Stimulated activated CD8-positive, alpha-beta memory T cell treated with anti-CD3 and anti-CD28 coated beads, Interleukin-12 subunit alpha, Interleukin-12 subunit beta, amount 100 ng/mL, for 4 hours (primary cell): ENCODE measurements at places on chromosomes 5 and 9.

DNA sequence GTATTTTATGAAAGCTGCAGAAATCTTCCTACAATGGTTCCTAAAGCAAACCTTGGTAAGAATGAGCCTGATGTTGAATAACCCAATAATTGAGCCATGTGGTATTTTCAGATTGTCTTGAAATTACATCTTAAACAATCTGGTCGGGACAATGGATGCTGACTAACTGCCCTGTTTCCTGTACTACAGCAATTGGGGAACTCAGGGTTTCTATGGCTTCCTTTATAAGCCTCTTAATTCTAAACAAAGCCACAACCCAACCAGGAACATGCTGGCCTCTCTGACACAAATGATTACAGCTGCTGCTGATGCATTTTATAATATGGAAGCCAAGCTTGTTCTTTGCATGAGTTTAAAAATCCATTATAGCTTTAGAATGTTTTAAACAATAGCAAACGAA is 30.2 kb downstream of the PTPN3 start:
- DNase-seq: no peak

DNA sequence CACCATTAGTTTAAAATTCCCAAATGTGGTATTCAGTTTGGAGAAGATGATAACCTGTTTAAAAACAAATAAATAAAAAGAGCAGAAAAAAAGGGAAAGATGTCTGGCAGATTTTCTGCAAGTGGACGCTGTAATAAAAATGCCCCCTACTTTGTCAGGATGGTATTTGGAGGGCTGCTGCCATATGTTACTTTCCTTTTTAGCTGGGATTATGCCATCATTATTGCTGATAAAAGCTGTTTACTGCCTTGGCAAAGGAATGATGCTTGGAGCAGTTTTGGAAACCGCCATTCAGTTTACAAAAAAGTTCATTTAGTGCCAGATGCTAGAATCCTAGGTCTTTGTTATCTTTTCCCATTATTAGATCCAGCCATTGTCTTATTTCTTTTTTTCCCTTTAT is 104.8 kb downstream of the PBX3 start:
- DNase-seq: no peak

GRCh38 chr5:72076621-72077300 is 30.5 kb upstream of the MAP1B start:
- DNase-seq: no peak

- DNase-seq: no peak
Measured at GRCh38 chr5:1131191-1131621, 19.3 kb upstream of the SLC12A7 start.

DNA sequence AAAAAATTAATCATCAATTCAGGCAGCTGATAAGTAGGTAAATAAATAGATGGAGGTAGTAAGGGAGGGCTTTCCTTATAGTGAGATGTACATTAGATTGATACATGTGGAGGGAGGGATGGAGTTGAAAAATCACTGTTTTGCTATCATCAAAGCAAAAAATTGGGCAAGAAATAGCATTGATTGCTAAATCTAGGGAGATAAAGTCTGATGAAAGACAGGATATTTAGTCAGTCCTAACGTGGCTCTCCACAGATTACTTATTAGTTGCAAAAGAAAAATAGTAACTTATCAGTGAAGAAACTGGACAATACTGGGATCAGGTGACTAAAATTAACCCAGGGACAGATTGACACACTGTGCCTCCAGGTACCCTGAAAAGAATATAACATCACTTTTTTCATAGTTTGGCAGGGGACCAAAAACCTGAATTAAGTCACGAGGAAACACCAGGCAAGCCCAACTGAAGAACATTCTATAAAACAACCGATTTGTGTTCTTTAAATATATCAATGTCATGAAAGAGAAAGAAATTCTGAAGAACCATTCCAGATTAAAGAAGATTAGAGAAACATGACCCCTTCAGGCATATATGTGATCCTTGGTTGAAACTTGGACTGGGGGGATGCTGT is 27.1 kb upstream of the GOLPH3 start:
- DNase-seq: no peak

- no peak for DNase-seq
Measured at GRCh38 chr9:85899388-85899787, 41.6 kb upstream of the NAA35 start.

- no peak for DNase-seq
Measured at GRCh38 chr5:116887104-116887503, 312.5 kb upstream of the SEMA6A start.

GRCh38 chr5:50958852-50959457 is 292.5 kb downstream of the PARP8 start:
- no peak for DNase-seq

- DNase-seq: no peak
Measured at GRCh38 chr9:73038089-73038509, 85.2 kb upstream of the ALDH1A1 start.

DNA sequence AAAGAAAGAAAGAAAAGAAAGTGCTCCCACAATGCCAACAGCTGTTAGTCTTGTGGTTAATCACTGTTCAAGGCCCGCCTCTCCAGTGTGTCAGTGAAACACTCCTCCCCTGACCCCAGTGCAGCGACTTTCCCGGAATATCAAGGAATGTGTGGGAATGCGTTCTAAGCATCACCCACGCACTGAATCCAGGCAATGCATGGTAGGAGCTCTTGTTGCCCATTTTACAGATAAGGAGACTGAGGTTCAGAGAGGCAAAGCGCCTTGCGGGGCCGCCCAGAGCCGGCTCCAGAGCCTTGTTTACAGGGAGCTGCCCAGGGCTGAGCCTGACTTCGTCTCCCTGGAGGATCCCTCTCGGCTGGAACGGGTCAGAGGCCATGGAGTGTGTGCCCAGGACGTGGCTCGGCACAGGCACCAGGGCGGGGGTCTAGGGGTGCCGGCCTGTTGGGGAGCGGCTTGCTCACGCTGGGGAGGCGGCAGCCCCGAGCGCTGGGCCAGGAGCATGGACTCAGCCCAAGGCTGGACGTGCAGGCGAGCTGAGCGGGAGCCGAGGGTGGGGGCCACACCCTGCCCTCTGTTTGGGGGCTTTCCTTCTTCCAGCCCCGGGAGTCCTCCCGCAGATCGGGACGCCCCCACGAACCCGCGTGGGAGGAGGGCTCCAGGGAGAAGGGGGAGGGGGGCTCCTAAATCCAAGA is 823 bp downstream of the ST6GALNAC6 start:
- no peak for DNase-seq

DNA sequence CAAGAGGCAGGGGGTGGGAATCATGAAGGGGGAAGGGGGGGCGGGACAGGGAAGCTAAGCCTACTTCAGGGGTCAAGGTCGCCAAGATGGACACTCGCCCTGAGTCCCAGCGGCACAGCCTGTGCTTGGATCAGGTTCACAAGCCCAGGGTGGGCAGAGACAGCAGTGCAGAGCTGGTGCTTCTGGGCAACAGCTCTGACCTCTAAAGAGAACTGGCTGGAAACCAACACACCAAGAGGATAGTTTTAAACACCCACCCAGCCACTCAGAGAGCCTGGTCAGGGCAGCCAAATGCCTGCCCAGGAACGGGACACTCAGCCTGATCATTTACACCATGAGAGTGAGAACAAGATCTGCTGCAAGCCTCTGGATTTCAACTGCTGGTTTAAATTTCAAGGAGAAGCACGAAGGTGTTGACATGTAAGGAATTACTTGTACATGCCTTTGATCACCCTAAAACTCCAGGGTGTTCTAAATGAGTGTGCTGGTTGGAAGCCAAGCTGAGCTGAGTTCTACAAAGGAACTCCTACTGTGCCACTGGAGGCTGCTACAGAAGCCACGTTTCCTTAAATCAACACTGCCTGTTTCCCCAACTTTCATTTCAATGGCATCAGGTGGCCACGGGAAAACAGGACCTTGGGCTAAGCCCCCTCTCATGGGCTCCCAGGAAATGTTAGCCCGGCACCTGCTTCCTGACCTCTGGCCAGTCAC is 91.5 kb downstream of the TTLL11 start:
- DNase-seq: no peak

DNA sequence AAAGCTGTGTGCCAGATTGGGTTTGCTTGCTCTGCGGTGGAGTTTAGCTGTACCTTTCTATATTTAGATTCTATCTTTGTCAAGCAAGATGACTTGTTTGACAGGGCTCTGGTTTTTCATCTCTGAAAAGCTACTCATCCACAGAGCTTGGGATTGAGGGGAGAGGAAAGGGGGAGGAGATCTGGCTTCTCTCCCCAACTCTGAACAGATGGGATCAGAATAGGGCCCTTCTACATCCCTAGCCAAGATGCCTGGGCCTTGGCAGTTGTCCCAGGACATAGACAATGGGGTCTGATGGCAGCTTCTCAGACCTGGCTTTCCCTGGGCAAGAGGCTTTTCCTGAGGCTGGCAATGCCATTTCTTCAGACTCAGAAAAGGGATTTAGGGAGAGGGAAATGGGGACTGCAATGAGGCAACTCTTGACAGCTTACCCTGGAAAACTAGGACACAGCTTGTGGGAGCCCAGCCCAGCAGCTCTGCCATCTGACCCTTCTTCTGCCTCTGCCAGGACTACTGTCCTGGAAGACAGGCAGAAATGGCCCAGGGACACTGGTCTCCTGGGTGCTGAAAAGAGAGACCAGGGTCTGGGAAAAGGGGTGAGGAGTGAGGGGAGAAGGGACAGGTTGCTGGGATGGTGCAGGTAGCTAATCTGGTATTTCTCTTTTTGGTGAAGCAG is 50.2 kb upstream of the ASTN2 start:
- no peak for DNase-seq

DNA sequence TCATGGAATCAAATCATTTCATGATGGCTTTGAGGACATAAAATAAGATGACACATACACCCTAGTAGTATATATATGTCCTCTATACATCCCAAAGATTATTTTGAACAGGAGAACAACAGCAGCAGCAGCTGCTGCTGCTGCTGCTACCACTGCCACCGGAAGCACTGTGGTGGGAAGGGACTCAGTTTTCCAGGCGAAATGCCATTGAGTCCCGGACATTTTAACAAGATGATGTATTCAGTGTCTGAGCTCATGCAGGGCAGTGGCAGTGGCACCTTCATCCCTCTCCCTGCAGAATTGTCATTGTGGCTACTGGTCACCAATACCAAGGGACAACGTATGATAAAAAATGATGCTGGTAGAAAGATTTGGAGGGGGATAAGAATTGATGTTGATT is 151.3 kb downstream of the CHSY3 start:
- no peak for DNase-seq

DNA sequence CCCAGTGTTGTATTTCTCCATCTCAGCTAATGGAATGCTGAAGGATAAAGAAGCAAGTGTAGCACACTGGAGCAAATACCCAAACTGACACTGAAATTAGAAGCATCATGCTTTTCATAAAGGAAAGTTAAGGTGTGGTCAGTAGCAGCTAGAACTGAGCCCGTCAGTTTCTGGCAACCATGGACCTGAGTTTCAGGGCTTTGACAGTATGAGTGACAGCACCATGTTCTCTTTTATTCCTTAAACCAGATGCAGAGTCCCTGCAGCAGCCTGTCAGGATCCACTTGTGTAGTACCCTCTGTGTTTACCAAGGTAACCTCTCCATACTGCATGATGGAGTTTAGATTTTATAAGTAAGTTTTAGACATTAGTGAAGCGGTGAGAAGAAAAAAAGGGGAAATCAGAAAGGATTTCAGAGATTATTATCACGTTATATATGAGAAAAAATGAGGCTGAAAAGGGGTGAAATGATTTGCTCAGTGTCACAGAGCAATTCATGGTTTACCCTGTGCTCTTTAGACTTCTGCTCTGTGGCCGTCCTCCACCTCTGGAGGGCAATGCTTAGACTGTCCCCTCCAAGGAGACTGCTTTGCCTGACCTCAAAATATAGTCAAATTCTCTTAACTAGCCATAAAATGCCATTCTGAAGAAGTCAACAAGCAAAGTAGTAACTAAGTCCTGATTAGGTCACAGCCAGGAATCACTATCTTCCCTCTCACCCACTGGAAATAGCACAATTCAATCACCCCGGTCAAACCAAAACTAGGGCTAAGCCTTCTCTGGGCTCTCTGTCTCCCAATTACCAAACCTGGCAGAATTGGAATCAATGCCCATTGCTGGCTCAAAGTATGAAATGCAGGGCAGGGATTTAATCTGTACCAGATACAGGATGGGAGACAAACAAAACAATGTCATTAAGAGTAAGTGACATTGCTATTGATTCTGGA is 10.5 kb upstream of the MYOT start:
- no peak for DNase-seq

DNA sequence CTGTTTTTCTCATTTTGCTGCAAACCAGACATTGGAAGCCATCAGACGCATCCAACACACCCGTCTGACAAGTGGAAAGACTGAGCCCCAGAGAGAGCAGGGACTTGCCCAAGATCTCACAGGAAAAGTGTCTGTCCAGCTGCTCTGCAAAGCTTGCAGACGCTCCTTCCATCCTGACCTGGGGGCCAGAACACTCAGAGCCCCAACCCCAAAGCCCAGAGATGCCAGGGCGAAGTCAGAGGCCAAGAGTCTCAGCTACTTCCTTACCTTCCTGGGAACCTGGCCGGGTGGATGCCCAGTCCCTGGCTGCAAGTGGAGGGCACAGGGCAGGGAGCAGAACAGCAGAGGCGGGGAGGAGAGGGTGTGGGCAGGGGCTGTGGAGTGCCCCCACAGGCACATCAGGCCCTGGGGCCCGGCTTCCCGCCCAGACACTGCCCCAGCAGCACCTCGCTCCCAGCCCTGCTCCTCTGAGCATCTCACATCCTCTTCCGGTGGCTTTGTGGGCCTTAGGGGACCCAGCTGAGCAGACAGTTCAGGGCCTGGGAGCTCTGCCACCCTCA is 9.7 kb upstream of the RALGDS start:
- no peak for DNase-seq

GRCh38 chr5:55338810-55339243 is 31.0 kb downstream of the MTREX start:
- DNase-seq: no peak

- DNase-seq: no peak
Measured at GRCh38 chr5:129569295-129569694, 109.2 kb downstream of the ADAMTS19 start.

DNA sequence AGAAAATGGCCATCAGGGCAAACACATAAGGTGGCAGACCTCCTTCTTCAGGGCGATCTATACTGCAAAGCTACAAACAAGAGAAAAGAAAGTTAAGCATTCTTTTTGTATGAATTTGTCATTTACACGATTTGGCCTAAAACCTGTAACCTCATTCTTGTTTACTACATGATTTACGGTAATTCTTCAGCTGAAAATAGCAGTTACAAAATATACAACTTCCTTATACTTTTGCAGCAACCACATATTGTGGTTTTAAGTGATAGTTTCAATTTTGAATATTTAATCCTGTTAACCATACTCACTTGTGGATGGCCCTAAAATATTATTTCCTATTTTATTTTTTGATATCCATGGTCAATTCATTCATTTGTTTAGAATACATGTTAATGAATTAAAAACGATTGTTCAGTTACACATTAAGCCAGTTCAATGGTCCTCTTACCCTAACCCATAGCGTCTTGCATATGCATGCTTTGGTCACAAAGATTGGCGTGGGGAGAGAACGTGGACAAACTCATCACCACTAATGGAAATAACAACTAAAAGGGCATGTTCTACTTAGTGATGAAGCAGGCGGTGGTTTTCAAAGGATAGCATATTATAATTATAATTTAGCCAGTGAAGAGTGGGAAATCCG is 16.6 kb downstream of the TUT7 start:
- no peak for DNase-seq
